ENCODE measurements at places on chromosomes 4 and X. TPM values are rescaled to one million over a fixed set of nuclear protein-coding genes. Genes with fewer than 3 reads are reported as not detected.
A peak's percentile ranks its signal among the peaks of the same experiment; 100 is the strongest.

Gene BMX
- not detected for total RNA-seq

Gene ARHGAP4
- total RNA-seq: 130 TPM

Gene KLHL2
- 29.4 TPM for total RNA-seq

Gene FHDC1
- total RNA-seq: 0.11 TPM

Gene MTMR8
- 4.7 TPM for total RNA-seq

Gene ZBTB33
- total RNA-seq: 11.6 TPM

Gene QRFPR
- not detected for total RNA-seq

Gene NCAPG
- 63.3 TPM for total RNA-seq

GRCh38 chr4:55014876-55015275, 110.5 kb downstream of the KDR start:
- no peak overlapping the region for H3K4me3 ChIP-seq
- H3K27me3 ChIP-seq: peaks cover 5% of the 10 kb centered on the region
- H3K4me1 ChIP-seq: peaks cover 3% of the 10 kb centered on the region
- no peak for DNase-seq
- H3K27ac ChIP-seq: no peak overlapping the region

DNA sequence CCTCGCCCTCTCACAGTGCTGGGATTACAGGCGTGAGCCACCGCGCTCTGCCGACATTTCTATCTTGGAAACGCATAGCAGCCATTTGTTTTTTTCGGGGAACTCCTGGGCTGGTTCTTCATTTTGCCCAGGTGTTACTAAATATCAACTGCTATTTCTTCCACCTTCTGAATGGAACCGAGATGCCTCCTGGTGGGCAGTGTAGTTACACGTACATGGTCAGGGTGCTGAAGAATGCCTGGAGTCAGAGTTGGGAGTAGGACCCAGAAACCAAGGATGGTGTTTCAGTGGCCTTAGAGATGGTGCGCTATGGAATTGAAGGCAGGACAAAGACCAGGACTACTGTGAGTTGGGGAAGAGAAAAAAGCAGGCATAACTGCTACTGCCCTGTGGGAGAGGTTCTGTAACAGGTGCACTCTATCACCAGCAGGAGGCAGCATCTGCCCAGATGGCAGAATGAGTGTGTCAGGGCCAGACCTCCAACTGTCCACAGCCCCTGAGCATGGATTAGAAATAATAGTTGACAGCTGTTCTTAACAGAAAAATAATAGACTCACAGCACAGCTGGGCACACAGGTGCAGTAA, 81.7 kb downstream of the ZC4H2 start:
- H3K36me3 ChIP-seq: no peaks in the 10 kb centered on the region
- DNase-seq: peak; percentile 57
- no peak overlapping the region for H3K27ac ChIP-seq
- no peaks in the 10 kb centered on the region for H3K27me3 ChIP-seq

GRCh38 chr4:156970501-156971164, 966 bp downstream of the PDGFC start:
- H3K4me1 ChIP-seq: peaks cover 5% of the 10 kb centered on the region
- no peak overlapping the region for H3K27ac ChIP-seq
- DNase-seq: no peak
- no peaks in the 10 kb centered on the region for H3K36me3 ChIP-seq

DNA sequence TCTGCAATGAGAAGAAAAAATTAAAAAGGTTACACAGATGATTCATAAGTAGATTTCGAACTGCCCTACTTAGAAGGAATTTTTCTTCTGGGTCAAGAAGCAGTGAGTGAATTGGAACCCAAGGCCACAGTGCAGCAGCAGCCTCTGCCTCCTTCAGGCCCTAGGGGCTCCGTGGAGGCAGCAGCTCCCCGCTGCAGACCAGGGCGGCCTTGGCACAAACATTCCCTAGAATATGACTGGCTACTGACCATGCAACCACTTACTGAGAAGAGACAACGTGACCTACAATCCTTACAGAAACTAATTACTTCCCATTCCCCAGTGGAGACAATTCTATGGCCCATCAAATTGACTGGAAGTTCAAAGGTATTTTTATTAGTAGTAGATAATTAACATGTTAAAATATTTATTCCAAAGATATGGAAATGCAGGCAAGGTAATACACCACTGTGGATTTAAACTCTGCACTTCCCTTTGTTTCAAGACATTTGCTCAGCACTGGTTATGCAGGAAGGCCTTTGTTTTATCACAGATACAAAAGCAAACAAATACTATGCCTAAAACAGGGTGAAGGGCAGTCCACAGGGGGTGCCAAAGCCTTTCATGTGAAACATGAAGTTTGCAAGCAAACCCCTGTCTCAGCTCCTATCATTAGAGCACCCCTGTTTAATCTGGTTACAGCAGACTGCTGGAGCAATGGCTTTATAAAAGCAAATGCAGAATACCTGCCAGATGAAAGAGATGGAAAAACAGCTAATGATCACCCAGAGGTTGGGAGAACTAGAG, 59.2 kb downstream of the PCDH19 start:
- H3K27me3 ChIP-seq: no peaks in the 10 kb centered on the region
- H3K36me3 ChIP-seq: no peaks in the 10 kb centered on the region
- no peaks in the 10 kb centered on the region for H3K4me1 ChIP-seq
- H3K4me3 ChIP-seq: no peak overlapping the region
- no peak for DNase-seq

DNA sequence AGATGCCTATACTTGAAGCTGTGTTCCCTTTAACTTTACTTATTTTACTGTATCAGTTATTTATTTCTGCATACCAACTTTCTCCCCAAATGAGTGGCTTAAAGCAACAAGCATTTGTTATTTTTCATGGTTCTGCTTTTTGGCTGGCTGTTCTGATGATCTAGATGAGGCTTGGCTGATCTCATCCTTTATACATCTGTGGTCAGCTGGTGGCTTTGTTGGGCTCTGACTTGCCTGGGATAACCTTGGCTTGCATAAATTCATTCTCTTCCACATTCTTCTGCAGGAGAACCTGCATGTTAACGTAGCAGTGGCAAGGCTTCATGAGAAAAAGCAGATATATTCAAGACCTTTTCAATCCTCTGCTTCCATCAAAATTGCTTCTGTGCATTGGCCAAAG, 1317.6 kb downstream of the ADGRL3 start:
- H3K4me3 ChIP-seq: no peak overlapping the region
- DNase-seq: no peak
- no peaks in the 10 kb centered on the region for H3K4me1 ChIP-seq
- H3K27me3 ChIP-seq: no peaks in the 10 kb centered on the region
- no peak overlapping the region for H3K27ac ChIP-seq
- H3K36me3 ChIP-seq: no peaks in the 10 kb centered on the region

DNA sequence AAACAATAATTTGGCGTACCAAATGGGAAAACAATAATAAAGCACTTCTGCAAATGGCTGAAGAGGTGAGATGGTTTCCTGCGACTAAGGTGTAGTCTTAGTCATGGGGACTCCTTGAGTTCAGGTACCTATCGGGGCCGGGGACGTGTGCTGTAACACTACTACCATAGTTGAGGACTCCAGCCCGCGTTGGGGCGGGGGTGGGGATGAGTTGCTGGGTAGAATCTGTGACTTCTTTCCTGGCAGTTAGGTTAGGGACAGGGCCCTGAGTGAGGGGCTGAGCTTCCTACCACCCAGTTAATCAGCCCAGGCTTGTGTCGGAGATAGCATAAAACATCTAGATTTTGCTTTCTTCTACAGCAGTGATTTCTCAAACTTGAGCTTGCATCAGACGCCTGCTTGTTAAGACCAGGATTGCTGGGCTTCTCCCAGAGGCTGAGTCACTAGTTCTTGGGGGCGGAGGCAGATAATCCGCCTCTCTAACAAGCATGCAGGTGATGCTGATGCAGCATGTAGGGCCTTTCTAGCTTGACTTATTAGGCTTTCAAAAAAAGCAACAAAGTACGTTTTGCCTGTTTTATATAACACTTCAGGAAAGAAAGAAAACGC, 30.2 kb downstream of the RBBP7 start:
- H3K4me1 ChIP-seq: peaks cover 9% of the 10 kb centered on the region
- no peak overlapping the region for H3K4me3 ChIP-seq
- no peaks in the 10 kb centered on the region for H3K27me3 ChIP-seq
- H3K27ac ChIP-seq: peak overlapping the region; percentile 55
- DNase-seq: no peak

GRCh38 chr4:105414316-105414715, 59.5 kb downstream of the PPA2 start:
- H3K27me3 ChIP-seq: no peaks in the 10 kb centered on the region
- peaks cover 65% of the 10 kb centered on the region for H3K36me3 ChIP-seq
- H3K4me1 ChIP-seq: peaks cover 9% of the 10 kb centered on the region
- no peak overlapping the region for H3K4me3 ChIP-seq

DNA sequence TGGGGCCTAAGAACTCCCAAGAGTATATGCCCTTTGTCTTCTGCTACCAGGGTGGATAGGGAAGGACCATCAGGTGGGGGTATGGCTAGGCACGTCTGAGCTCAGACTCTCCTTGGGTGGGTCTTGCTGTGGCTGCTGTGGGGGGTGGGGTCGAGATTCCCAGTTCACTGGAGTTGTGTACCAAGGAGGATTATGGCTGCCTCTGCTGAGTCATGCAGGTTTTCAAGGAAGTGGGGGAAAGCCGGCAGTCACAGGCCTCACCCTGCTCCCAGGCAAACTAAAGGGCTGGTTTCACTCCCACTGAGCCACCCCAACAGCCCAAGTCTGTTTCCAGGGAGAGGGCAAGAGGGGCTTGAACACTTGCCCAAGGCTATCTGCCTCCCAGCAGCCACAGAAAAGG, 249.7 kb downstream of the NR3C2 start:
- no peaks in the 10 kb centered on the region for H3K4me1 ChIP-seq
- DNase-seq: no peak
- H3K27me3 ChIP-seq: no peaks in the 10 kb centered on the region
- no peak overlapping the region for H3K27ac ChIP-seq
- peaks cover 16% of the 10 kb centered on the region for H3K36me3 ChIP-seq

- no peak overlapping the region for H3K27ac ChIP-seq
- H3K27me3 ChIP-seq: no peaks in the 10 kb centered on the region
- no peak overlapping the region for H3K4me3 ChIP-seq
- no peak for DNase-seq
- H3K4me1 ChIP-seq: no peaks in the 10 kb centered on the region
Measured at GRCh38 chrX:54715621-54716020, 82.4 kb downstream of the ITIH6 start.

- no peak overlapping the region for H3K27ac ChIP-seq
- H3K4me3 ChIP-seq: no peak overlapping the region
- no peak for DNase-seq
- peaks cover 6% of the 10 kb centered on the region for H3K36me3 ChIP-seq
- H3K4me1 ChIP-seq: no peaks in the 10 kb centered on the region
Measured at GRCh38 chr4:128951316-128951715, 141.8 kb downstream of the JADE1 start.

GRCh38 chrX:20740443-20740842, 473.7 kb upstream of the RPS6KA3 start:
- H3K27ac ChIP-seq: no peak overlapping the region
- no peaks in the 10 kb centered on the region for H3K4me1 ChIP-seq
- no peak for DNase-seq
- no peaks in the 10 kb centered on the region for H3K36me3 ChIP-seq
- peaks cover 5% of the 10 kb centered on the region for H3K27me3 ChIP-seq

DNA sequence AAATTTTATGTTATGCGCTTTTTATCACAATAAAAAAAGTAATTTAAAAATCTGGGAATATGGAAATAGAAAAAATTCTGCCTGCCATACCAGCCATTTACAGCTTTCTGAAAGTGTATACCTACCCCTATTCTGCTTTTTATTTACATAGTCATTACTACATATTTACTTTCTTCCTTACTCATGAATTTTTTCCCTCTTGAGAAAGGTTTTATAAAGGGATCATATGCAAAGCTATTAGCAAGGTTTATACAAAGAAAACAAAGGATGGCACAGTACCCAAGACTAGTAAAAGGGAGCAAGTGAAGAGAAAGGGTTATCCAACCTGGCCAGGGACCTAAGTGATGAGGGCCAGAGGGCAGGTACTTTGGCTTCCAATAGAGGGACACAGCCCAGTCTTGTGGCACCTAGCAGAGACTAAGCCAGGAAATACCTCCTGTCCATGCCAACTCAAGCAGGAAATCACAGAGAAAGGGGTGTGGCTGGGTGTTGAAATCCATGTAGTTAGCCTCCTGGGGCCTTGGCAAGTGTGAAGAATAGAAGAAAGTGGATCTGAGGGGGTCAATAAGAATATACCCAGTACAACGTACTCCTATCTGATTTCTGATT, 207.3 kb upstream of the VEGFC start:
- no peak for DNase-seq
- no peak overlapping the region for H3K27ac ChIP-seq
- H3K36me3 ChIP-seq: no peaks in the 10 kb centered on the region
- no peaks in the 10 kb centered on the region for H3K4me1 ChIP-seq
- H3K27me3 ChIP-seq: no peaks in the 10 kb centered on the region

- no peaks in the 10 kb centered on the region for H3K4me1 ChIP-seq
- H3K27me3 ChIP-seq: no peaks in the 10 kb centered on the region
- H3K36me3 ChIP-seq: no peaks in the 10 kb centered on the region
- H3K4me3 ChIP-seq: no peak overlapping the region
- H3K27ac ChIP-seq: no peak overlapping the region
- no peak for DNase-seq
Measured at GRCh38 chr4:8836664-8837171, 34.9 kb downstream of the HMX1 start.

- peaks cover 5% of the 10 kb centered on the region for H3K27me3 ChIP-seq
- H3K27ac ChIP-seq: no peak overlapping the region
- H3K4me3 ChIP-seq: no peak overlapping the region
- DNase-seq: no peak
- H3K4me1 ChIP-seq: no peaks in the 10 kb centered on the region
Measured at GRCh38 chr4:54082168-54082567, 17.8 kb upstream of the CHIC2 start.

DNA sequence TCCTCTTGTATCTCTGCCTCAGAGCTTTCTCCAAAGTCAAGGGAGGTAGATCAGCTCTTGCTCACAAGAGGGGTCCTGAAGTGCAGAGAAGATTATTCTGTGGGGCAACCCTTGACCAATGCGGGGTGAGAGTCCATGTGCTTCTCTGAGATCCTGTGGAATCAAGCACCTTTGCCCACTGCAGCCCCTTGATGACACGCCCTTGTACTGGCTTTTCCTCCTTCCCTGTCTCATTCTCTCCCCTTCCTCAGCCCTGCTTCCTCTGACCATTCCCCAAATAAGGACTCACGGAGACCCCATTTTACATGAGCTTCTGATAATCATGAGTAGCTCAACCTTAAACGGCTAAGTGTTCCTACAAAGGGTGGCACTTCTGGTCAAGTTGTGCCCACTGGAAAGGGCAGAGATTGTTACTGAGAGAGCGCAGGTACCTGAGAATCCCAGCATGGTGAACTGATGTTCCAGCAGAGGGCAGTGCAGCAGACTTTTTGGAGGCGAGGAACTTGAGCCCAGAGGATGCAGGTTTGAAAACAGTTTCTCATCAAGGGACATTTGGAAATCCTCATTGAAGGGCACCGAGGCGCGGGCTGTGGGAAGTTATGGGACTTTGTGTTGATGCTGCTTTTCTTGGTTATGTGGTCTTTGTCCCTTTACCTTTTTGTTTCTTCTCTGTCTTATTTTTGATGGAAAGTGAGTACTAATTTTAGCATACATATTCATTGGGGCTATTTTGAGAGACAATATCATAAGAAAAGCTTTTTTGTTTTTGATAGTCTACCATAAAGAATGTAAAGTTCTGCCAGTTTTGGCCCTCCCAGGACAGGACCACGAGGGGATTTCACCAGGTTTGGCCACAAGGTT, 201.3 kb downstream of the RBM46 start:
- H3K4me1 ChIP-seq: no peaks in the 10 kb centered on the region
- H3K27ac ChIP-seq: no peak overlapping the region
- peak; percentile 65 for DNase-seq
- H3K4me3 ChIP-seq: no peak overlapping the region
- H3K36me3 ChIP-seq: no peaks in the 10 kb centered on the region

Data from activated CD8-positive, alpha-beta T cell treated with anti-CD3 and anti-CD28 coated beads for 36 hours (primary cell).